ENCODE measurements at places on chromosomes 2 and 18. TPM values are rescaled to one million over a fixed set of nuclear protein-coding genes. Genes with fewer than 3 reads are reported as not detected.

Gene DOK6
- total RNA-seq, result 3.0 TPM

Gene MCM6
- 17.1 TPM for total RNA-seq

Gene B4GALT6
- total RNA-seq, result 2.0 TPM

Gene AQP4
- total RNA-seq, result not detected

Gene ANKRD30BL
- total RNA-seq, result not detected

Gene PMAIP1
- total RNA-seq, result 1.9 TPM

Gene NCKAP5
- total RNA-seq, result 1.2 TPM

Gene IRS1
- total RNA-seq, result 9.4 TPM

Gene LHCGR
- total RNA-seq, result not detected
